ENCODE measurements at places on chromosomes 2 and 18.
A peak's percentile ranks its signal among the peaks of the same experiment; 100 is the strongest.

DNA sequence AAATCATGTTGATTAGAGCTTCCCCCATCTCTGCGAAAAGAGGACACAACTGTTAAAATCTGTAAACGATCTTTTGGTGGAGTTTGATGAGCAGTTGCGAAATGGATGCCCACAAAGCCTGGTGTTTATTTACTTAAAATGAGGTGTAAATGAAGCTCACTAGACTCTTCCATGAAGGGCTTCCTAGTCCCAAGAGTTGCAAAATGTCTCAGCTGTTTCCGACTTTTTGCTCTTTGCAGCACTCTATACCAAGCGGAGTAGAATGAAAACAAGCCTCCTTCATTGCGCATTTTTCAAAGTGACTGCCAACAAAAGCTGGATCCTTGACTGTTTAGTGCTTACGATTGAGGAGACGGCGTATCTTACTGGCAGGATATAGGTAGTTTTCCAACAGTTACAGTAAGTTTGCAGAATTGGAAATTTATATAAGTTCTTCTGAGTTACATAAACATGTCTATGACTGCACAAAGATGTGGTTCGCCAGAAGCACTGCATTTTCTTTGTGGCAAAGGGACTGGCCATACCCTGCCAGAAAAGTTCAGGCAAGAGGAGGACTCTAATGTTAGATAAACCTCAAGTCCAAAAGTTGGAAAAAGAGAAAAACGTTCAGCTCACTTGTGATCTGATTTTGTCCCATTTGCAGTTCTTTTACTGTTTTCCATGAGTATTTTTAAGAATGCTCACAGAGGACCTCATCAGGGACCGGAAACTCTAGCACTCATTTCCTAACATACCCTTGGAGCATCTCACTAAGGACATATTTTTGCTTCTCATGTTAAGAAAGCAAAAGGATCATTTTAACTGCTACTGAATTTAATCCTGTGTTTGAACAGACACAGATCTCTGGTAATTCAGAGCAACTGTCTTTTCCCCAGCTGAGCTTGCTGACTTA lies 42.7 kb downstream of the COLEC12 start:
- no peaks in the 10 kb centered on the region for H3K27me3 ChIP-seq
- no peak overlapping the region for H3K4me3 ChIP-seq
- no peak overlapping the region for H3K27ac ChIP-seq

- peaks cover 20% of the 10 kb centered on the region for H3K4me1 ChIP-seq
- no peaks in the 10 kb centered on the region for H3K27me3 ChIP-seq
- DNase-seq: no peak
- H3K4me3 ChIP-seq: no peak overlapping the region
Measured at GRCh38 chr2:177602611-177603164, 210.1 kb downstream of the AGPS start.

- DNase-seq: no peak
- H3K4me3 ChIP-seq: no peak overlapping the region
- no peak overlapping the region for H3K27ac ChIP-seq
- peaks cover 18% of the 10 kb centered on the region for H3K4me1 ChIP-seq
Measured at GRCh38 chr18:58388736-58389135, 240.2 kb downstream of the ALPK2 start.

GRCh38 chr18:1760901-1761300 lies 810.4 kb downstream of the METTL4 start:
- no peaks in the 10 kb centered on the region for H3K36me3 ChIP-seq
- H3K27me3 ChIP-seq: no peaks in the 10 kb centered on the region
- DNase-seq: no peak
- H3K4me3 ChIP-seq: no peak overlapping the region
- H3K4me1 ChIP-seq: no peaks in the 10 kb centered on the region
- H3K27ac ChIP-seq: no peak overlapping the region

DNA sequence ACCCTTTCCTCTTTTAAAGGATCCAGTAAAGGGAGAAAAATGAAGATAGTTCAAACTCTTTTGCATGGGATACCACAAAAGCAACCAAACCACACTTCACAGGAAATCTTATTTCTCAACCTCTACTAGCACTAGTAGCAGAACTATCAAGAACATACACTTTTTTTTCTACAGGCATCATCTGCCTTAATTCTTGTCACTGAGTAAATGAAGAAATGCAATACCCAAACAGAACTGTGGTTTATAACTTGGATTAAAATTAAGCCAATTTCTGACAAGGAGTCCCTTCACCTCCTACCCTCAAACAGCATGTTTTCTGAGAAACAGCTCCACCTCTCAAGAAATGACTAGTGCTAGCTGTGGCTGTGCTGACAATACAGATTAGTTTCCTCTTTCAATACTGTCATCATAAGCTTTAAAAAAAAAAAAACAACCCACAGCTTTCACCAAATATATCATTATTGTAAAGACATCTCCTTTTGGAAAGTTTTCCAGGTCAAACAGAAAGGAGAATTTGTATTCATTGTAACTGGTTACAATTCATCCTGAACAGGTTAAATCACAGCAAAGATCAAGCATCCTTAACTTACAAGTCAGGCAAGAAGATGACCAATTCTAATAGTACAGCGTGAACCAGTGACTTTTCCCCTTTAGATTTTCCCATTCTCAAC lies 44.4 kb downstream of the PTPN2 start:
- no peaks in the 10 kb centered on the region for H3K27me3 ChIP-seq
- no peak overlapping the region for H3K4me3 ChIP-seq
- H3K4me1 ChIP-seq: peaks cover 1% of the 10 kb centered on the region
- no peak for DNase-seq

DNA sequence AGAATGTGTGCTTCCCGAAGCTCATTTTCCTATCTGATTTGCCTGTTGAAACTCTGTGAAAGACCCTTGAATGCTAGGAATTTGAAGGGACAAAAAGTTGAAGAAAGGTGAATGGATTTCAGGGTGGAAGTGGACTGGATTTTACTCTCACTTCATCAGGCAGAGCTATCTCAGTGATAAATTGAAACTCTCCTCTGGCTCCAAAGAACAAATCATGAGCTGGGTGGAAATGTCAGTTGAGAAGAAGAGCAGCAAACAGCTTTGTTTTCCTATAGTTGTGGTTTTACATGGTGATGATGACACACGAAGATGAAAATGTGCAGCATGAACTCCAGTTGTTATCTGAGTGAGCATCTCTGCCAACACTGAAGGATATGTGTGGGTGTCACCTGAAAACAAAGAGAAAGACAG lies 34.4 kb downstream of the CD28 start:
- no peak overlapping the region for H3K27ac ChIP-seq
- H3K4me1 ChIP-seq: peaks cover 11% of the 10 kb centered on the region
- H3K27me3 ChIP-seq: no peaks in the 10 kb centered on the region
- no peak overlapping the region for H3K4me3 ChIP-seq
- no peak for DNase-seq

DNA sequence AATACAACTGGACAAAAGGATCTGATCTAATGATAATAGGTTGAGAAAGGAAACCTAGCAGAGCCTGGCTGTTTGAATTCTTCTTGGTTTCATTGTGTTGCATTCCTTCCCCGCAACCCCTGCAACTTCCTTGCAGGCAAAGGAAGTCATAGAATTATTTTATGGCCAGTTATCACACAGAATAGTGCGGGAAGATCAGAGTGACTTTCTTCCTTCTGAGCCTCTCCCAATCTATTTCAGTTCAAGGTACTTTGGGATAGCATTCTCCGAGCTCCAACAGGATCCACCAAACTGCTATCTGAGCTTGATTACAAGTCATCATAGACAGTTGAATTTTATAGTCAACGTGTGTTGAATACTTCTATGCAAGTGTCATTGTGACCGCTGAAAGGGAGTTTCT lies 441.1 kb downstream of the DCC start:
- peaks cover 11% of the 10 kb centered on the region for H3K4me1 ChIP-seq
- no peaks in the 10 kb centered on the region for H3K36me3 ChIP-seq
- H3K4me3 ChIP-seq: no peak overlapping the region
- no peaks in the 10 kb centered on the region for H3K27me3 ChIP-seq

DNA sequence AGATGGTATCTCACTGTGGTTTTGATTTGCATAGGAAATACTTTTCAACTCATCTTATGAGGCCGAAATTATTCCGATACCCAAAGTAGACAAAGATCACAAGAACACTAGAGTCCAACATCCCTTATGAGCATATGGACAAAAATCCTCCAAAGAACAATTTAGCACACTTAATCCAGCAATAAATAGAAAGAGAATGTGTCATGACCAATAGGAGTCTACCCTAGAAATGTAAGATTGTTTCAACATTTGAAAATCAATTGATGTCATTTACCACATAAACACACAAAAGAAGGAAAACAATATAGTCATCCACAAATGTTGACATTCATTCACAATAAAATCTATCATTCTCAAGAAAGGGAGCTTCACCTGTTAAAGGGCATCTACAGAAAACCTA lies 307.8 kb upstream of the SMIM21 start:
- no peaks in the 10 kb centered on the region for H3K36me3 ChIP-seq
- no peak overlapping the region for H3K4me3 ChIP-seq
- H3K27ac ChIP-seq: no peak overlapping the region
- H3K4me1 ChIP-seq: no peaks in the 10 kb centered on the region
- no peak for DNase-seq

GRCh38 chr2:127523269-127523939 lies 2.9 kb downstream of the IWS1 start:
- peaks cover 55% of the 10 kb centered on the region for H3K36me3 ChIP-seq
- H3K4me1 ChIP-seq: peaks cover 8% of the 10 kb centered on the region
- no peak overlapping the region for H3K27ac ChIP-seq
- no peak for DNase-seq
- H3K27me3 ChIP-seq: no peaks in the 10 kb centered on the region

- no peak for DNase-seq
- no peaks in the 10 kb centered on the region for H3K36me3 ChIP-seq
- no peaks in the 10 kb centered on the region for H3K4me1 ChIP-seq
- no peak overlapping the region for H3K4me3 ChIP-seq
Measured at GRCh38 chr2:11710632-11711353, 35.6 kb upstream of the LPIN1 start.

- no peak for DNase-seq
- H3K36me3 ChIP-seq: no peaks in the 10 kb centered on the region
- no peaks in the 10 kb centered on the region for H3K27me3 ChIP-seq
Measured at GRCh38 chr2:239636808-239637207, 236.0 kb upstream of the HDAC4 start.

DNA sequence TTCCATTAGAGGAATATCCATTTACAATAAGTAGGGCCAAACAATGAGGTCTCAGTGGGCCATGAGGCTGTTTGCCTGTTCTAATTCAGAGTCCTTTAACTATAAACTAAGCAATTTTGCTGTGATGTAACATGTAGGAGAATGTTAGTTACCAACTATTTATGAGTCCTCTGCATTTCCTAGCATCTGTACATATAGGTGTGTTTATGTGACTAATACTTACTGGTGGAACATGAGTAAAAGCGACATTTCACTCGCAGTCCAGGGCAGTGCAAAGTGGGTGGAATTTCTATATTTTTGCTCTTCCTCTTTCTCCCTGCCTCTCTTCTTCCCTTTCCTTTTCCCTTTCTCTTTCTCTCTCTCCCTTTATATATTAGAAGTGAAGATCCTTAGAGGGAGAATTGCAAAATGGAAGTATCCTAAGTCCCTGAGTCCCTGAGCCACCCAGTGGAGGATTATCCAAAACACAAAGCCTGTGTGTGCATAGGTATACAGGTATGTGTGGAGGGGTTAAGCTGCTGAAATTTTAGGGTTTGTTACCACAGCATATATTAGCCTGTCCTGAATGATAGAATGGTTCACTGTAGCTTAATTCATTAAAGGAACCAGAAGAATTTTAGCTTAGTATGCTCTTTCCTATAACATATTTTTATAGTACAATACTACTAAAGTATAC lies 487.0 kb upstream of the FANCL start:
- DNase-seq: no peak
- no peak overlapping the region for H3K4me3 ChIP-seq
- H3K4me1 ChIP-seq: no peaks in the 10 kb centered on the region
- no peaks in the 10 kb centered on the region for H3K36me3 ChIP-seq
- H3K27ac ChIP-seq: no peak overlapping the region
- H3K27me3 ChIP-seq: peaks cover 4% of the 10 kb centered on the region

GRCh38 chr2:226800941-226801784 lies 1.5 kb upstream of the IRS1 start:
- H3K36me3 ChIP-seq: peaks cover 18% of the 10 kb centered on the region
- peak; percentile 77 for DNase-seq
- peaks cover 4% of the 10 kb centered on the region for H3K4me1 ChIP-seq
- H3K27ac ChIP-seq: no peak overlapping the region

Measured in neuronal stem cell (in vitro differentiated cells).